ENCODE measurements at places on chromosomes 3 and 15.

DNA sequence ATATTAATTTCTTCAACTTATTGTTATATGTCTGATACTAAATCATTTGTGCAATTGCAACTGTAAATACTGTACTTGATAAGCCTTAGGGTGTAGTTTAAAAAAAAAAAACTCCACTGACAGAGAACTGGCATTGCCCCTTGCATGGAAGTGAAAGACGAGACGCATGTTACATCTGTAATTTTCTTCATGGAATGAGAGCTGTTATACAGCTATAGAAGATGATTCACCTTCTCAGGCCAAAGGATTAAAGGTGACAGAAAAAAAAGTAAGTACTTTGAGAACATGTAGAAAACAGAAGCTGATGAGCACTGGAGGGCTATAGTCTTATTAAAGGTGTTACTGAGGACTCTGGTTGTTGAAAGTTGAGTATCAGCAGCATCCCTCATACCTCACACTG lies 16.1 kb downstream of the RYR3 start:
- no peak for DNase-seq

DNA sequence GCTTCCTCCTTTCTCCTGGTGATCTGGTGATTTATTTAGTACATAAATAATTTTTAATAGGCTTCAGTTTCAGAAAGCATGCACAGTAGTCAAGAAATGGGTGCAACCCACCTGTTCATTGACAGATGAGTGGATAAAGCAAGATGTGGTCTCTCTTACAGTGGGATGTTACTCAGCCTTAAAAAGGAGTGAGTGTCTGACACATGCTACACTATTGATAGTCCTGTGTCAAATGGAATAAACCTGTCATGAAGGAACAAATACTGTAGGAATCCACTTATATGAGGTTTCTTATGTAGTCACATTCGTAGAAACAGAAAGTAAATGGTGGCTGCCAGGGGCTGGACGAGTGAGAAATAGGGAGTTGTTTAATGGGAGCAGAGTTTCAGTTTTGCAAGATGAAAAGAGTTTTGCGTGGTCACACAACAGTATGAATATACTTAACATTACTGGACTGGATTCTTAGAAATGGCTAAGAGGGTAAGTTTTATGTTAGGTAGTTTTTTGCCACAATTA lies 56.0 kb upstream of the PPARG start:
- DNase-seq = no peak

DNA sequence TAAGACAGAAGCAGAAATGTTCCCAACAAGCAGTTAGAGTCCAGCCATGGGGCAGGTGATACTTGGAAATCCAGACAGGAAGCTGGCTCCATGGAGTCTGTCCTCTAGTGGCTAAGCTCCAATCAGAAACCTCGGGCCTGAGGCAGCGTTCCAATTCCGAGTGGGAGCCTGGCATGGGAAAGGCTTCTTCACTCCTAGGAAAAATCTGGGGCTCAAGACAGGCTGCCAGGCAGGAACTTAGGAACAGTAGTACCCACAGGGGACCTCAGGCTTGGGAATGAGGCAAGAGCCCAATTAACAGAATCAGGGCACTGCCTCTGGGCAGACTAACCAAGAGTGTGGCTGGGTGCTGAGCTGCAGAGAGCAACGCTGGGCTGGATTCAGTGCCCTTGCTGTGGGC lies 6.2 kb upstream of the ATP13A4 start:
- DNase-seq = peak; percentile 8

GRCh38 chr15:99402014-99402729 lies 150.9 kb downstream of the LRRC28 start:
- DNase-seq = no peak

DNA sequence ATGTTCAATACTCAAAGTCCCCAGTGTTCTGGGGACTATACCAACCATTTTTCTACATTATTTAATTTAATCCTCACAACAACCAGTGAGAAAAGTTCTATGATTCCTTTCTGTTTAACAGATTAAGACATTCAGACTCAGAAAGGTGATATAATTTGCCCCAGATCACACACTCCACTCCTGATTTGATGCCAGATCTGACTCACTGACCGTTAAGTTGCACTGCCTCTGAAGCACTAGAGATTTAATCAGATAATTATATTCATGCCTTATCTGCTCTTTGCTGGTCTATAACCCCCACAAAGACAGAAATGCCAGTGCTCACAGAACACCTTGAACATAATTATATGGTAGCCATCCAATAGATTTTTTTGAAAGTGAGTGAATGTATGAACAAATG lies 501.0 kb downstream of the IGSF11 start:
- no peak for DNase-seq

- DNase-seq = no peak
Measured at GRCh38 chr15:87645723-87646122, 610.8 kb downstream of the NTRK3 start.

GRCh38 chr15:41401904-41402267 lies 410 bp downstream of the NDUFAF1 start:
- DNase-seq = no peak
